Stimulated activated CD8-positive, alpha-beta memory T cell treated with anti-CD3 and anti-CD28 coated beads, Interleukin-7, amount 100 ng/mL, for 1 hour (primary cell): ENCODE measurements at places on chromosomes 6 and 20.

DNA sequence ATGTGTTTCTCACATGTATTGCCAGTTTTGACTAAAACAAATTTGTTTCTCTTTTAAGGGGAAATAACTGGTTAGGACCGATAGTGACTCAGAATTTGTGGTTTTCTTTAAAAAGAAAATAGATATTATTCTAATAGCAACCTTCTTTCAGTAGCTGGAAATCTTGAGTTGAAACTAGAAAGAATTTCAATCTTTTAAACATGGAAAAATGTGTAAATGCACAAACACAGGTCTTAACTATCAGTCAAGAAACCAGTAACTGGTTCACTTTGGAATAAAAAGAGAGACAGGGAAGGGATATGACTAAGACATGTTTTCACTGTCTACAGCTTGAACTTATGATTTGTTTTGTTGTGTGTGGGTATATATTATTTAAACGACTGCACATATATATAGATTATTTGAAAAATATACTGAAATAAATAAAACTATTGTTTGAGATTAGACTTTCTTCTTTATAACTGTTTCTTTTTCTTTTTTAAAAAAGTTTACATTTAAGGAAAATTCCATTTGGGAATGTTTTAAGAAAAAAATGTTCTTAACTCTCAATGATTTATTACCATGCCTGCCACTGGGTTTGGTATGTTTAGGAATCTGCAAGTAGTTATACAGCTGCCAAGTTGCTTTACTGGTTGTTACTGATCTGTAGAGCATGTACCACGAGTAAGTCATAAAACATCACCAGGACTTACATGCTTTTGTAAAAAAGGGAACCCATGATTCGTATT is 753.3 kb upstream of the MARCKS start:
- DNase-seq: no peak

DNA sequence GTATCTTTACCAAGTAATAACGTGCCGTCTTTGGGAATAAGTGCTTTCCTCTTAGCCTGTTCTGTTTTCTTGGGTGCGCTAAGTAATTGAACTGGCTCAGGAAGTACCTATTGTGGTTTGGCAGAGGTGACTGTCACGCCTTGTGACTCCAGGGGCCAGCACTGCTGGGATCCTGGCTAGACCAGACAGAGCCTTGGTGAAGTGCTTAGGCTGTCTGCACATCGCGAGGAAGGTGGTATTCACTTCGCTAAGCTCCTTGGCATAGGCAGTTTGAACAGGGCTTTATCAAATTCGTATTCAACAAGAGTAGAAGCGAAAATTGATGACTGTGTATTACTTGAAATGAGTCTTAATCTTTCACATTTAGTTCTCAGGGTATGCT is 17.6 kb downstream of the PRDM1 start:
- DNase-seq: no peak

GRCh38 chr6:145540741-145541140 is 194.6 kb downstream of the EPM2A start:
- DNase-seq: no peak

DNA sequence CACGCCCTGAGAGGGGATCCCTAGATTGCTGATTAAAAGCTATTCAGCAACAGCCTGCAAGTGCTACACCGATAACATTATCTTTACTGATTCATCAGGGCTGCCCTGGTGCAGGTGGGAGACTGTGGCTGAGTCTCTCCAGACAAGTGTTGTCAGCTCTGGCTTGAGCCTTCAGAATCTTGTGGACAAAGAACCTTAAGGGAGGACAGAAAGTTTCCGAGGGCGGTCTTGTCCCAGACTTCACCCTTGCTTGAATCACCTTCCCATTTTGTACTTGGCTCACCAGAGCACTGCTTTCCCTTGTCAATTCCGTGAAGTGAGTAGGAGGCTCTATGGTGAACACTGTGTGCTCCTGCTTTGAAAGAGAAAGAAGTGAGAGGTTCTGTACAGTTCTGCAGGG is 88.6 kb upstream of the PCSK2 start:
- DNase-seq: no peak

DNA sequence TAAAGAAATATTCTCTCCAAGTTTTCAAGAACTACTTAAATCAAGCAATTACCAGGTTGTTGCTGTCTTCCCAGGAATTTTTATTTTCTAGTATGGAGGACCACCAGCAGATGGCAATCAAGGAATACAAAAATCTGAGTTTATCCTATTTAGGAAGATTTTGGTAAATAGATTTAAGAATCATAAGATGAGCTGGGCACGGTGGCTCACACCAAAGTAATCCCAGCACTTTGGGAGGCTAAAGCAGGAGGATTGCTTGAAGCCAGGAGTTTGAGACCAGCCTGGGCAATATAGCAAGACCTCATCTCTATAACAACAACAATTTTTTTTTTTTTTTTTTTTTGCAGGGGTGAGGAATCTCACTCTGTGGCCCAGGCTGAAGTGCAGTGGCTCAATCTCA is 19.3 kb upstream of the SEC63 start:
- DNase-seq: no peak

DNA sequence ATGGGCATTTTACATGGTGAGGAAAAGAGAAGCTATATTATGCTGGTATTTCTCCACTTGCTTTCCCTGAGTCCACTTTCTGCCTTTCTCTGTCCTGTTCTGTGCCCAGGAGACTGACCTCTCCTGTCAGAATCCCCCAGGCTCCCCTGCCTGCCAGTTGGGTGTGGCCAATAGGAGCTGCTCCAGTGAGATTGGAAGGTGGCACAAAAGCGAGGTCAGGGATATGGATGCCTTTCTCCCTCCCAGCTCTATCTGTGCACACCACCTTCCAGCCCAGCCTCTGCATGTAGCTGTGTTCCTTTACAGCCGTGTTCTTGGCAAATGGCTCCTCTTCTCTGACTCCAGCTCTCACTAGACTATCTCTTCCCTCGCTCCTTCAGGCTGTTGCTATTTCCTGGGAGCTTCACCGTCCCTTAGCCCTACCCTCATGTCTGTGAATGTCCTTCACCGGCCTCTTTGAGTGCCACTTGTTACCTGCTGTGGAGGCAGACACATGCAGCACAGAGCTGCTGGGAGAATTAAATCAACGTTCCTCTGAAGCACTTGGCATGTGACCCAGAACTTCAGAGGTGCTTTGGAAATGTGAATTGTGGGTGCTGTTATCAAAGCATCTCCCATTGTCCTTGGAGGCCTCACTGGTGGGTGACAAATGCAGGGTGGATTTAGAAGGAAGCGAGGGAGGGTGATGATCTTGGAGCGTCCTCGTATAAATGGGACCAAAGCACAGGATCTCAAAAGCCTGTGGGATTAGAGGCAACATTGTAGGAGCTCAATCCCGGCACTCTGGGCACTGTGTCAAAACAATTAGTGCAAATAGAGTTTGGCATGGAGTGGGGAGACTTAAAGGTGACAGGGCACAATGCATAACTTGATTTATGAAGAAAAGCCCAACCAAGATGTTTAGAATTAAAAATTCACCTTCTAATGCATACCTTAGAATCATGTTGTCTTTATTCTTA is 28.9 kb upstream of the RALGAPA2 start:
- no peak for DNase-seq

DNA sequence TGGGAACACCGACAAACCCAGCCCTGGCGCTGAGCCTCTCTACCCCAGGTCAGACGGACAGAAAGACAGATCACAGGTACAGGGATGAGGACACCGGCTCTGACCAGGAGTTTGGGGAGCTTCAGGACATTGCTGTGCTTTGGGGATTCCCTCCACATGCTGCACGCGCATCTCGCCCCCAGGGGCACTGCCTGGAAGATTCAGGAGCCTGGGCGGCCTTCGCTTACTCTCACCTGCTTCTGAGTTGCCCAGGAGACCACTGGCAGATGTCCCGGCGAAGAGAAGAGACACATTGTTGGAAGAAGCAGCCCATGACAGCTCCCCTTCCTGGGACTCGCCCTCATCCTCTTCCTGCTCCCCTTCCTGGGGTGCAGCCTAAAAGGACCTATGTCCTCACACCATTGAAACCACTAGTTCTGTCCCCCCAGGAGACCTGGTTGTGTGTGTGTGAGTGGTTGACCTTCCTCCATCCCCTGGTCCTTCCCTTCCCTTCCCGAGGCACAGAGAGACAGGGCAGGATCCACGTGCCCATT is 15.3 kb downstream of the VEGFA start:
- no peak for DNase-seq

GRCh38 chr6:69379518-69379917 is 417.3 kb downstream of the LMBRD1 start:
- DNase-seq: no peak

GRCh38 chr20:32483351-32484224 is 101.5 kb downstream of the NOL4L start:
- DNase-seq: peak; percentile 37
